ENCODE measurements at places on chromosomes 13 and 19.
A peak's percentile ranks its signal among the peaks of the same experiment; 100 is the strongest.

- no peak for DNase-seq
These were observed 85.4 kb downstream of the FRY start for GRCh38 chr13:32117001-32117400.

GRCh38 chr13:91270031-91270430 lies 77.5 kb upstream of the MIR17HG start:
- DNase-seq = no peak

DNA sequence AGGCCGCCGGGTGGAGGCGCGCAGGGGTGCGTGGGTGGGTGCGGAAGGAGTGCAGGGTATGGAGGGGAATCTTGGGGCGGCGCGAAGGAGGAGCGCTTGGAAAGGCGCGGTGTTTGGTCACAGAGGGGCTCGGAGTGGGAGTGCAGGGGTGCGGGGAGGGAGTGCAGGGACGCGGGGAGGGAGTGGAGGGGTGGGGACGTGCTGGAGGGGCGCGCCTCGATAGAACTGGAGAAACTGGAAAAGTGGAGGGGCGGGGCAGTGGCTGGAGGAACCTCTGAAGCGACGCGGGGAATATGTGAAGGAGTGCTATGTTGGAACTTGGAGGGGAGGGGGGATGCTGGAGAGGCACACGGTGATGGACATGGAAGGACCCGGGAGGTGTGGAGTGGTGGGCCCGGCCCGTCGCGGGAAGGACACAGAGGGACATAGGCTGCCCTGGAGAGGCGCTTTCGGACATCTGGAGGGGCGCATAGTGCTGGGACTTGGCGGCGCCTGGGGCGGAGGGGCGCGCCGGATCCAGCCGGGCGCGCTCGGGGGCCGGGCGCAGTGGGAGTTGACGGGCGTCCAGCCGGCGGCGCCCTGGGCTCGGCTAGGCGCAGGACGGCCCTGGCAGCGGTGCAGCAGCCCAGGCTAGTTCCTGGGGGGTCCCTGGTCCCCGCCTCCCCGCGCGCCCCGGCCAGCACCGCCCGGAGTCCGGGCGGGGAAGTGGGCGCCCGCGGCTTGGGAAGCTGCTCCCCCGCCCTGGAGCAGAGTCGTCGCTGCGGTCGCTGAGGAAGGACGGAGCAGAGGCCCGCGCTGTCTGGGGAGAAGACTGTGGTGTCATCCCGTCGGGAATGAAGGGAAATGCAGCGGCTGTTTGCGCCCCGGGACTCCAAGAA lies 20.8 kb upstream of the SGCG start:
- no peak for DNase-seq

DNA sequence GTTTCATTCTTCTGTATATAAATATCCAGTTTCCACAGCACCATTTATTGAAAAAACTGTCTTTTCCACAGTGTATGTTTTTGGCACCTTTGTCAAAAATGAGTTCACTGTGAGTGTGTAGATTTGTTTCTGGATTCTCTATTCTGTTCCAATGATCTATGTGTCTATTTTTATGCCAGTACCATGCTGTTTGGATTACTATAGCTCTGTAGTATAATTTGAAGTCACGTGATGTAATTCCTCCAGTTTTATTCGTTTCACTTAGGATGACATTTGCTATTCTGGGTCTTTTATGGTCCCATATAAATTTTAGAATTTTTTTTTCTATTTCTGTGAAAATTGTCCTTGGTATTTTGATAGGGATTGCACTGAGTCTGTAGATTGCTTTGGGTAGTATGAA lies 11.0 kb upstream of the ZNF823 start:
- DNase-seq = no peak

DNA sequence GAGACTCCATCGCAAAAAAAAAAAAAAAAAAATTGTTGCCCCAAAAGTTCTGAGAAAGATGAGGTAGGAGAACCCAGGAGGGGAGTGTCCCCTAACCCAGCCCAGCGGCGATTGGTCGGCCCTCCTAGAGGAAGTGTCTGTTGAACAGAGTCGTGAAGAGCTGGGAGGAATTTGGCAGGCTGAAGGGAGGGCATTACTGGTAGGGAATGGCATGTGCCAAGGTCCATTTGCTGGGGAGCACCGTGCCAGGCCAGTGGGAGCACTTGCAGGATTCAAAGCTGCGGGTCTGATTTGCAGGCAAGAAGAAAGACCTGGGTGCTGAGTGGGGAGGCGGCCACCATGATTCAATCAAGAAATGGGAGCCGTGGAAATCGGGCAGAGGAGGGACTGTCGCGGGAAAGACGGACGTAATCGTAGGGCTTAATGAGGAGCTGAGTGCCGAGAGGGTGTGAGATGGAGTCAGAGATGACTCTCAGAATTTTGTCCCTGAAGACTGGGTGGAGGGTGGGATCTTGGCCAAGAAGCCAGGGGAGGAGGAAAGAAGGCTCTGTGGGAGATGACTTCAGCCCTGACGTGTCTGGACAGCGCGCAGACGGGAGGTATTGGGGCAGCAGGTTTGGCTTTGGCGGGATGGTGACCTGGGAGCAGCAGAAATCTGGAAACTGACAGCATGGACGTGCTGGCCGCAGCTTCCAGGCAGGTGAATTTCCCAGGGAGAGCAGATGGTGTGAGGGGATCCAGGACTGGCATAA lies 15.4 kb downstream of the CERS4 start:
- no peak for DNase-seq

DNA sequence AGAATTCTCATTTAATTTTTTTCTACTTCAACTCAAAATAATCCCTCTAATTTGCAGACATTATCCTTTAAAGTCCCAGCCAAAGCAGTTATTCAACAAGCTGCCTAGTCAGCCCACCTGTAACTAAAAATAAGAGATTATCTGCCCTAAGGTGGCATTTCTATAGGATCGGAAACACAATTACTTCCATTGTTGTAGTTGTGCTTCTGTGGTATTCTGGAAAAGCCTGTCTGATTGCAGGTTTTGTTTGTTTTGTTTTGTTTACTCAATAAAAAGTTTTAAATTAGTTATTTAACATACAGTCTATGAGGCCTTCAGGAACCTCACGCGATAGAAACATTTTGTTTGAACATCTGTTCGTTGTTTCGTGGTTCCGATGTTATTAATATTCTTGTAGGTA lies 101.0 kb downstream of the ZIC5 start:
- no peak for DNase-seq

DNA sequence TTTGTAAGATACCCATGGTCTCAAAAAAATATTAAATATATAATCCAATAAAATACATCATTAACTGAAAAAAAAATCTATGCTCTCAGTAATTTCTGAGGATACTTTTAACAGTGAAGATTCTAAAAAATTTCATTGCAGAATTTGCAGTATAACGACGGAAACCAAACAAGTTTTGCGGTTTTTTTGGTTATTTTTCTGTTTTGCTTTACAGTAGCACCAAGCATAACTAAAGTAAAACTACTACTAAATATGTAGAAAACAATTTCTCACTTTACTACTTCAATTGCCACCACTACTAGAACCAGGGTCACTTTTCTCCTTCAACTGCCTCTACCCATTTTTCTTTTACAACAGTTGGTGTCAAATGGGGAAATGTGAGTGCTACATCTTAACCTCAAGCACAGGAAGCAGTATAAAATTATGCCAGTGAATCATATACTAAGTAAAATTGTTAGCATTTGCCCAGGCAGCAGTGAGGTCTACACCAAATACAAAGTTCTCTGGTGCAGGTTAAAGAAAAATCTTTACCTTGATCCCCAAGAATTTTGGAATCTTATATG lies 24.1 kb downstream of the MICU2 start:
- DNase-seq = no peak

GRCh38 chr19:48720251-48720612 lies 707 bp upstream of the MAMSTR start:
- DNase-seq = no peak

DNA sequence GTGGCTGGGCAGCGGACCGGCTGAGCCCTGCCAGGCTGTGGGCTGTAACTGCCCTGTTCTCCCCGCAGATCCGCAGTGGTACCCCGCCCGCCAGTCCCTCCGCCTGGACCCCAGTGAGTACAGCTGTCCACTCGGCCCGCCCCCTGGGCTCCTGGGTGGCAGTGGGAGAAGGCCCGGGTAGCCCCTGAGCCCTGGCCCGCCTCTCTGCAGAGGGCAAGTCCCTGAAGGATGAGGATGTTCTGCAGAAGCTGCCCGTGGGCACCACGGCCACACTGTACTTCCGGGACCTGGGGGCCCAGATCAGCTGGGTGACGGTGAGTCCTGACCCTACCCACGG lies 8.3 kb downstream of the NDUFB7 start:
- no peak for DNase-seq

- DNase-seq = no peak
These were observed 5.3 kb downstream of the CARS2 start for GRCh38 chr13:110700641-110701040.

DNA sequence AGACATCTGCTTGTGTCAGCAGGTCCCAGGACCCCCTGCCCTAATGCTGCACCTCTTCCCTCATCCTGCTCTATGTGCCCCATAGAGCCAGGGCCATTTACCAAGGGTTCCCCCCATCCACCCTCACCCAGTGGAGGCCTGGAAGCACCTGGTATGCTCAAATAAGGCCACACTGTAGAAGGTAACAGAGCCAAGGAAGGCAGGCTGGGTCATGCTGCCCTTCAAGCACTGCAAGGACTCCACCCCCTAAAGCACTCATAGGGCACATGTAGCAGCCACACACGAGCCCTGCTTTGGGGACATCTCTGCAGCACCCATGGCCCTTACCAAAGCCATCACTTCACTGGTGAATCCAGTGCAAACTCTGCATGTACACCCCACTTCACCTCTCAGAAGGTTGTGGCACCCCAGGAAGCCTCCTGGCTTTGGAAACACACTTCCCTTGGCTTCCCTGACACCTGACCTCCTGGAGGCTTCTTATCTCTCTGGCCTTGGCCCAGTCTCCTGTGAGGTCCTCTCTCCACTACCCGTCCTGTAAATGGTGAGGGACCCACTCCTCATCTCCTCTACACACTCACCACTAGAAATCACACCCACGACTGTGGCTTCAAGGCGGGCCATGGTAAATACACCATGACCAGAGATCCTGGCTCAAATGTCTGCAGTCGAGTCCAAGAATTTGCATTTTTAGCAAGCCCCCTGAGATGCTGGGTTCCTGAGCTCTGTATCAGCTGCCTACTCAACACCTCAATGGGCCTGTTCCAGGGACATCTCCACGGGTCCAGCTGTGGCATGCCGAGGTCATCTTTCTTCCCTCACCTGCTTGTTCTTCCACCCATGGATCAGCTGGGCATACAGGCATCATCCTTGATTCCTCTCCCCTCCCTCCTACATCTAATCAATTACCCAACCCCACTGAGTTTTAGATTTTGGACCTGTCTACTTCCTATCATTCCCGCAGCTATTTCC lies 80.9 kb upstream of the DOCK9 start:
- no peak for DNase-seq

- DNase-seq = no peak
These were observed 617.5 kb upstream of the SGCG start for GRCh38 chr13:22563272-22563671.

DNA sequence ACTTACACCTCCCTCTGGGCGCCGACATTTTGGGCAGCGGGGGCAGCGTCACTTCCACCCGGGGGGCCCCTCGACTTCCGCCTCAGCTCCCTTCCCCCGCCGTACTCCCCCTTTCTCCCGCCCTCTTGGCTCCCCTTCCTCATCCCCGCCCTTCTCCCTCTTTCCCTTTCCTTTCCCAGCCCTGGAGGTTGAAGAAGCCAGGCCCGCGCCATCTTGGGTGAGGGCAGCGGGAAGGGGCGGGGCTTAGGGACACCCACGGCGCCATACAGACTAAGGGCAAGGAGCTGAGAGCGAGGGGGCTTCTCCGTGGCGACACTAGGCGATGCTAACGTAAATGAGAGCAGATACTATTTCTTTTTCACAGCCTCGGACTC lies at the start of gene FIZ1:
TSS of gene FIZ1 (minus strand) at position 50 of the 374 bp plus-strand sequence. CDS start 1,652 bp downstream, outside the sequence.
- DNase-seq = peak; percentile 94

GRCh38 chr13:44322928-44323327 lies 50.7 kb upstream of the SERP2 start:
- DNase-seq = no peak

GRCh38 chr19:41206926-41207750 lies 11.9 kb upstream of the AXL start:
- DNase-seq = no peak

DNA sequence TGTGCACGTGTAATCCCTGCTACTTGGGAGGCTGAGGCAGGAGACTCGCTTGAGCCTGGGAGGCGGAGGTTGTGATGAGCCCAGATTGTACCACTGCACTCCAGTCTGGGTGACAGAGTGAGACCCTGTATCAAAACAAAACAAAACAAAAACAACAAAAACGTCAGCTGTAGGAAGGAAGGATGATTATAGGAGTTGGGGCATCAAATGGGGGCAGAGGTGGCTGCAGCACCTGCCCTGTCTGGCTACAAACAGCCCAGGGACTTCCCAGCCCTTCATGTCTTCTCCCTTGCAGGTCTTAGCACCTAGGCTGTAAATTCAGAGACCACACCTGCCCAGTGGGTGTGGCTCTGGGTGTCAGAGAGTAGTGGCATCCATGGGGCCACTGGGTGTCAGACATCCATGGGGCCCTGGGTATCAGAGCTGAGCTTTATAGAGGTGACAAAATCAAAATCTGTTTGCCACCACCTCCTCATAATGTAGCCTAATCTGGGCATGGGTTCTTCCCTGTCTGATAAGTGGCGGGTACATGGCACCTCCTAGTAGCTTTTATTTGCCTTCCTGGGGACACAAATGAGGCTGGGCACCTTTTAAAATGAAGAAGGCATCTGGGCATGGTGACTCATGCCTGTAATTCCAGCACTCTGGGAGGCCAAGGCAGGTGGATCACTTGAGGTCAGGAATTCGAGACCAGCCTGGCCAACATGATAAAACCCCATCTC lies 4.7 kb upstream of the B3GNT3 start:
- DNase-seq = no peak

- no peak for DNase-seq
These were observed 168.9 kb downstream of the UQCRFS1 start for GRCh38 chr19:29044037-29044436.

GRCh38 chr13:58926858-58927257 lies 1236.9 kb downstream of the DIAPH3 start:
- no peak for DNase-seq

DNA sequence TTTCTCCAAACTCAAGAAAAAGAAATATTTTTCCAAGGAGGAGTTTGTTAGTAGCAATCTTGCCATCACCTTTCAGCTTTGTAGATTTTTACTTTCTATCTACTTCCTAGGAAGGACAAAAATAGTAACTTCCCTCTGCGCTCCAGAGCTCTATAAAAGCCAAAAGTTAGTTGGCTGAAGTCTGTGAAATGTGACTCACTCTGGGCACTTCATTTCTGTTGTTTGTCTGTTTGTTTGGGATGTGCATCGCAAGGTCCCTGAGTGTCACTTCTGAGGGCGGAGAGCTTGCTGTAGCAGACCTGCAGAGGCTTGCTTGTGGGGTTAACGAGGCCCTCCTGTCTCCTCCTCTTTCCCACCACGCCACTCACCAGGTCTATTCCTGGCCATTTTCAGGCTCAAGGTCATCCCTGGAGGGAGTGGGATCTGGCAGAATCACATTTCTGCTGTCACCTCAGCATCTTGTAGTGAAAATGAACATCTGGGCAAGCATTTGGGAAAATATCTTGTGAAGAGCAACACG lies 307.6 kb downstream of the GPC6 start:
- no peak for DNase-seq

- DNase-seq = no peak
These were observed 8.9 kb downstream of the IGFL3 start for GRCh38 chr19:46115396-46116106.

GRCh38 chr13:54029720-54030119 lies 1001.1 kb downstream of the OLFM4 start:
- no peak for DNase-seq

Measured in activated T-helper 9 cell treated with anti-CD3 and anti-CD28 coated beads, Interleukin-2, amount 50 U/mL, for 16 hours (primary cell).